Trophoblast cell (in vitro differentiated cells and primary cell): ENCODE measurements at places on chromosomes 4 and X.

DNA sequence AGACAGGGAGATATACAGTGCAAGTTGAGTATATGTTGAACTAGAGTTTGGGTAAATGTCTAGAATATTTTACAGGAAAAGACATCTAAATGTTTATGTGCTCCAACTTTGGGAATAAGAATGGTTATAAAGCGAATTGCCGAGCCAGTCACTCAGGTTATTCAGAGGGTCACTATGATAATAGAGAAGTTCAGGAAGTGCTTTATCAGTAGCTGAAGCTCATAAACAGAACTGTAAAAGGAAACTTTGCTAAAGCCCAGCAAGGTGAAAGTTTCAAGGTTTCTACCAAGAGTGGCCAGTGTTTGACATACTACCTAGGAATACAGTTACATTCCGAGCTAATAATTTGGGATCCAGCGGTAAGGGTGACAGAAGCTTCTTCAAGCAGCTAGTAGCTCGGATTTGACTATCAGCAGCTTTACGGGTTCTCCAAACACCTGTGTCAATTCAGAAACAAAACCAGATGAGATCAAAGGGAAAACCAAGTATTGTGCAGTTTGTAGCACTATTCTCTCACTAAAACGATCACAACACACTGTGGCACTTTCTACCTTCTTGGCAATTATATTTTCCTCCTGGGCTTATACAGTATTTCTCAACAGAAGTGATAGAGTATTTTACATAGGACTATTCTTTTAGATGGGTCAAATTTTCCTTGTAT lies 17.2 kb upstream of the BCLAF3 start:
- no peak for DNase-seq

- no peak for DNase-seq
Measured at GRCh38 chrX:129980001-129980401, 2.4 kb upstream of the BCORL1 start.

DNA sequence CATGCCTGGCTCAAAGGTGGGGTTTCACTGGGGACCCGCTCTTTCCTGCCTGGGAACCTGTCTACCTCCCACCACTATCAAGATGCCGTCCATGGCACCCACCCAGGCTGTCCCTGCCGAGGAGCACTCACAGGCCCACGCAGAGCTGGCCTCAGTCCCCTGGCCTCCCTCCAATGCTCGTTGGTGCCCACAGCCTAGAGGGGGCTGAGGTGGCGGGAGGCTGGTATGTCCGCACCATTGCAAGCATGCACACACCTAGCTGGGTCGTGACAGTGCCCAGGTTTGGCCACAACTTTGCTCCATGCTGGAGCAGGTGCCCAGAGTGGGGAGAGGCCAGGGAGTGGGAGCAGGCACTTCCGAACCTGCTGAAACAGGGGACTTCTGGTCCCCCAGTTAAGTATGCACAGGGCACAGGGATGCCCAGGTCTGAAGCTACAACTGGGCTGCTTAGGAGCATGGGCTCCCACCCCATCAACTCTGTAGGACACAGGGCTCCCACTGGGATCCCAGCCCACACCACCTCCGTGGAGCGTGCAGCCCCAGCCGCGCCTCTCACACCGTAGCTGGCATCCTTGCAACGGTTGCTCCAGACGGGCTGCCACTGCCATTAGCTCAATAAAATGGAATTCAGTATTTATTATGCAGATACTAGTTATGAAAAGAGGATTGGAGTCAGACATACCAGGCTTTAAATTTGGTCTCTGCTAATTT lies 1376.1 kb upstream of the TENM3 start:
- DNase-seq = no peak

GRCh38 chrX:107551546-107551945 lies 76.8 kb upstream of the PRPS1 start:
- DNase-seq = no peak
